Activated CD8-positive, alpha-beta T cell treated with anti-CD3 and anti-CD28 coated beads for 36 hours (primary cell): ENCODE measurements at places on chromosomes 13 and 19. TPM values are rescaled to one million over a fixed set of nuclear protein-coding genes. Genes with fewer than 3 reads are reported as not detected.

The ADAT3 gene
- total RNA-seq: 6.7 TPM

- DNase-seq: no peak
These were observed 838 bp downstream of the PPP2R1A start for GRCh38 chr19:52190487-52191293.

GRCh38 chr19:50173127-50173526, 10.0 kb upstream of the IZUMO2 start:
- peak; percentile 28 for DNase-seq

GRCh38 chr19:52336791-52337381, 843 bp downstream of the ZNF610 start:
- peak; percentile 12 for DNase-seq

DNA sequence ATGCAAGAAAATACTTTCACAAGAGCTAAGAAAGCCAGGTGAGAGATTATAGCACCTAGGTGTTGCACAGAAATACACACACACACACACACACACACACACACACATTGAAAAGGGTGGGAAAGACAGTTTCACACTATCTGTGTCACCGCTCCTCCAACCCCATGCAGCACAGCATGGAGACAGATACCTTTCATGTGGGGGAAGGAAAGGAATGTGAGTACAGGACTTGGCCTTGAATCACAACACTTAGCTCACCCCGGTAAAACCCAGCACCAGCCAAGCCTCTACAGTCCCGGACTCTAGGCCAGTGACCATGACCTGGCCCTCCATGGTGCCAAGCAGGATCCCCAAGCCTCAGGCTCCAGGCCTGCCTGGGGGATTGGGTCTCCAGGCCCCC, 462.0 kb upstream of the SPRY2 start:
- no peak for DNase-seq

The KIR2DL3 gene
- not detected for total RNA-seq

- DNase-seq: peak; percentile 52
These were observed 34.7 kb downstream of the BRD4 start for GRCh38 chr19:15297416-15298224.

DNA sequence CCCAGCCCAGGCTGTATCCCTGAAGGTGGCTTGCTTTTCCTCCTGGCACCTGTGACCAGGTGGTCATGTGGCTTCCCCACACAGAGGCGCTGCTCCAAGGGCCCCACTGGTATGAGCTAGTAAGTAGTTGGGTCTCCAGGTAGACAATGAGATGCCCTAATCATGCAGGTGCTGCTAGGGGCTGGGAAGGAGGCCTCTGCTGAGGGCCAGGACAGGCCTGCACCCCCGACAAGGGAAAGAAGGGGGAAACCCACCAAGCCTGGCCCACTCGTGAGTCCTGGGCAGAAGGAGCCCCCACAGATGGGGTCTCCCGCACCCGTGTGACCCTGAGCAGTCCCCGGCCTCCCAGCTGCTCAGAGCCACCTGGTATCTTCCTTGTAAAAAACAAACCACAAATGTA, 13.2 kb downstream of the PEX11G start:
- no peak for DNase-seq

GRCh38 chr13:27170221-27170515, 1.4 kb downstream of the USP12 start:
- DNase-seq: no peak

DNA sequence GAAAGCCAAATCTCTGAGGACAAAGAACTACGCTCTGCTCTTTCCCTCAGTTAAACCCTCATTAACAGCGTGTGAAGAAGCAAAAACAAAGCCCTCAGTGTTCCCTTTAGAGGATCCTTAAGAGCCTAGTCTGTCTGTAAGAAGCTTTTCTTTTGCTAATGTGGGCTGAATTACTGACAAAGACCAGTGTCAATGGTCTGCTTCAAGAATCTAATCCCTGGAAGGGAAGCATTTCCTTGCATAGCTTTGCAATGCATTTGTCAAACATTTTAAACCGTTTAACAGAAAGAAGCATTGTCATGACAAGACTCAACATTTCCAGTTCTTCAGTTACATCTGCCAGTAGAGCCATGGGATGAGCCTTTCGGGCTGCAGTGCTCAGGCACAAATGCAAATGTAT, 64.9 kb downstream of the EDNRB start:
- DNase-seq: no peak

DNA sequence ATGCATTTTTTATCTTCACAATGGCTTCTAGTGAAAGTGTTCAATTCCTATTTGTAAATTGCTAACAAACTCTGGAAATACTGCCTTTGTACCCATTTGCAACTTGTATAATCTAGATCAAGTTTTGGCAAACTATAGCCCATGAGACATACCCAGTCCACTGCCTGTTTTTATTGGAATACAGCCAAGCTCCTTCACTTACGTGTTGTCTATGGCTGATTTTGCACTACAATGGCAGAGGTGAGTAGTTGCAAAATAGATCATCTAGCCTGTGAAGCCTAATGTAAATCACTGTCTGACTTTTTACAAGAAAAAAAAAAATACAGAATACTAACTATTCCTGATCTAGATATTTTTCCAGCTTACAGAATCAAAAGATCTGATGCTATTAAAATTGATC, 37.1 kb downstream of the DZIP1 start:
- no peak for DNase-seq

The SHISA7 gene
- total RNA-seq: not detected

GRCh38 chr13:98435376-98435775, 141.5 kb downstream of the STK24 start:
- DNase-seq: no peak

The CD37 gene
- total RNA-seq: 131 TPM

The REXO1 gene
- 46.8 TPM for total RNA-seq

DNA sequence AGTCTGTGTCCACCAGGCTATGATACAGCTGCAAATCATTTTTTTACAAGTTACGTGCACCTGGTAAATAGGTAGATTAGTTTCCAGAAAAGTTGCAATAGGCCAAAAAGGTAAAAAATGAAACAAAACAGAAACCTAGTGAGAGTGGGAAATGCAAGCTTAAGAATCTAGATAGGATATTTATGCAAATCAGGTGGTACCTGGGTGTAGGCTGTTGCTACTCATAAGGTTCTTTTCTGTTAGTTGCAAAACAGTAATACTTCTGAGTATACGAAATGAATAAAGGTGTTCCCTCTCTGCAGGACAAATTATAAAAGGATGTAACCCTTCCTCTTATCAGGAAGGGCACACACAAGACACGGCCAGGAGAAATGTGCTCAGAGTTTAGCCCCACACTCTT, 97.9 kb downstream of the UGGT2 start:
- DNase-seq: no peak

GRCh38 chr19:44303976-44304568, 753 bp downstream of the ZNF235 start:
- DNase-seq: peak; percentile 4

DNA sequence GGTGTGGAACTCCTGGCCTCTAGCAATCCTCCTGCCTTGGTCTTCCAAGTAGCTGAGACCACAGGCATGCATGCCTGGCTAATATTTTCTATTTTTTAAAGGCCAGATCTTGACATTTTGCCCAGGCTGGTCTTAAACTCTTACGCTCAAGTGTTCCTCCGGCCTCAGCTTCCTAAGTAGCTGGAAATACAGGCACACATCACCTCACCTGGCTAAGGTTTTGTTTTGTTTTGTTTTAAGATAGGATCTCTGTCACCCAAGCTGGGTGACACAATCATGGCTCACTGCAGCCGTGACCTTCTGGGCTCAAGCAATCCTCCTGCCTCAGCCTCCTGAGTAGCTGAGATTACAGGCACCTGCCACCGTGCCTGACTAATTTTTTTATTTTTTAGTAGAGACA, 5.5 kb upstream of the RLN3 start:
- DNase-seq: no peak

The RNF113B gene
- not detected for total RNA-seq

The CALR3 gene
- total RNA-seq: not detected

DNA sequence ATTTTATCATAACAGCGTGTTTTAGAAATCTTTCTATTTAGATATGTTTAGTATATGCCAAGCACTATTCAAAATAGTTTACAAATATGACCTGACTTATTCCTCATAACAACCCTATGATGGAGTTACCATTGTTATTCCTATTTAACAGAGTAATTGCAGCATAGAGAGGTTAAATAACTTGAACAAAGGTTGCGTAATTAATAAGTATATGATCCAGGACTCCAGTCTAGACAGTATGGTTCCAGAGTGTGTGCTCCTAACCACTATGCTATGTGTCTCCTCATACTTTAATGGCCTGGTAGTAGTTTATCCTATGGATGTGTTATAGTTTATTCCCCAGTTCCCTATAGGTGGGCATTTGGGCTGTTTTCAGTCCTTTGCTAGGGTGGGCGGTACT, 145.3 kb downstream of the PAN3 start:
- DNase-seq: no peak
